Adrenal gland (tissue), 19 donors: ENCODE measurements at places on chromosomes 11 and 22. TPM values are rescaled to one million over a fixed set of nuclear protein-coding genes. Genes with fewer than 3 reads are reported as not detected.

The MGAT3 gene
- 2.0 TPM for total RNA-seq

The SMTNL1 gene
- not detected for total RNA-seq

The FAM180B gene
- not detected for total RNA-seq

The MYEOV gene
- not detected for total RNA-seq

The RTN4RL2 gene
- 1.9 TPM for total RNA-seq

The TUBA8 gene
- total RNA-seq = 1.9 TPM

The CHST1 gene
- total RNA-seq = 3.4 TPM

The OR10A2 gene
- not detected for total RNA-seq

The VWCE gene
- 2.7 TPM for total RNA-seq

The LRRC10B gene
- 2.2 TPM for total RNA-seq

The LDLRAD3 gene
- 9.7 TPM for total RNA-seq

The PRG3 gene
- total RNA-seq = not detected
